ENCODE measurements at places on chromosomes 13 and 19.
A peak's percentile ranks its signal among the peaks of the same experiment; 100 is the strongest.

DNA sequence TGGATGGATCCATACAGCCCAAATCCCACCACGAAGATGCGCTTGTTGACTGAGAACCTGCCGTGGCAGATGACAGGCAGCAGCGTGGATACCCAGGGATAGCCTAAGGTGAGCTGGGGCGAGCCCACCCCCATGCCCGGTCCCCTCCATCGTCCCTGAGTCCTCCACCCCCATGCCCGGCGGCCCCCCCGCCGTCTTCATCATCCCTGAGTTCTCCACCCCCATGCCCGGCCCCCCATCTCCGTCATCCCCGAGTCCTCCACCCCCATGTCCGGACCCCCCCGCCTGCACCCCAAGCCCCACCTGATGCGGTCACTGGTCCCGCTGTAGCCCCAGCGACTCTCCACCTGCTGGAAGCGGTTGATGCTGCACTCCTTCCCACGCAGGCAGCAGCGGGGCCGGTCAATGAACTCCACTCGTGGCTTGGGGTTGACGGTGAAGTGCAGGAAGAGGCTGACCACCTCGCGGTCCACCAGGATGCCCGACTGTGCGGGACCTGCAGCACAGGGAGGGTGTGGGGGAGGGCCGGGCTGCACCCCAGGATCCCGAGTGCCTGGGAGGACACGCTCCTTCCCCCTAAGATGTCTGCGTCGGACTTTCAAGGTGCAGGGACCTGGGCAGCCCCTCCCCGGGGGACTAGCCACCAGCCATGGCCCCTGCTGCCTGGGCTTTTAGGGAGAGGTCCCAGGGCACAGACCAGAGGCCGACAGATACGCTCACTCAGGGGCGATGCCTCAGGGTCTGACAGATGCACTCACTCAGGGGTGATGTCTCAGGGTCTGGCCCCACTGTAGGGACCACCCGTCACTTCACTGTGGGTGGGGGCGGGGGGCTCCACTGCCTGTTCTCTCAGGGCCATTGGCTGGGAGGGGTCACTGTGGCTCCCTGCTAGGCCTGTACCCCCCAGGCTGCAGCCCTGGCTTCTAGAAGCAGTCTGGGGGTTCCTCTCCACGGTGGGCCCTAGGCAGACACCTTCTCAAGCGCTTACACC is 28.0 kb downstream of the BTBD2 start:
- no peak for DNase-seq
- no peak overlapping the region for H3K4me3 ChIP-seq
- H3K4me1 ChIP-seq, result no peaks in the 10 kb centered on the region
- H3K27ac ChIP-seq, result no peak overlapping the region

- peaks cover 3% of the 10 kb centered on the region for H3K27me3 ChIP-seq
- peaks cover 27% of the 10 kb centered on the region for H3K36me3 ChIP-seq
- peak; percentile 45 for DNase-seq
These were observed 857 bp downstream of the IER2 start for GRCh38 chr19:13150931-13151604.

DNA sequence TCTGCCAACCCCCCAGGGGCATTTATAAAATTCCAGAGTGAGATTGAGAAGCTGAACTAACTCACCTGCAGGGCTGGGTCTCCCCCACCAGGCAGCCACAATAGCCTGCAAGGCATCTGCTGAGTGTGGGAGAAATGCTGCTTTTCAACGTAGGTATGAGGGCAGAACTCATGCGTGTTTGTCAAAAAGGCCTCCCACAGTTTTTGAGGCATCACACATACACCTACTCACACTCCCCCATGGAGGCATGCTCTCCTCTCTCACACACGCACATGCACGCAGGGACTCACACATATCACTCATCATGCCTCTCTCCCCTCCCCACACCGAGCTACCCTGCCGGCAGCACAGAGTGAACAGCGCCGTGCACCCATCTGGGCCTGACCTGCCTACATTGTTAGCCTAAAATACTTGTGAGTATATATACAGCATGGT is 390.5 kb downstream of the FGF9 start:
- H3K4me3 ChIP-seq, result peak overlapping the region; percentile 77
- peak overlapping the region; percentile 89 for H3K27ac ChIP-seq
- H3K36me3 ChIP-seq, result peaks cover 14% of the 10 kb centered on the region
- peak; percentile 56 for DNase-seq

GRCh38 chr13:24254146-24254841 is 55.1 kb upstream of the C1QTNF9 start:
- H3K36me3 ChIP-seq, result peaks cover 57% of the 10 kb centered on the region
- peak; percentile 59 for DNase-seq
- peaks cover 87% of the 10 kb centered on the region for H3K4me1 ChIP-seq
- peak overlapping the region; percentile 95 for H3K27ac ChIP-seq

DNA sequence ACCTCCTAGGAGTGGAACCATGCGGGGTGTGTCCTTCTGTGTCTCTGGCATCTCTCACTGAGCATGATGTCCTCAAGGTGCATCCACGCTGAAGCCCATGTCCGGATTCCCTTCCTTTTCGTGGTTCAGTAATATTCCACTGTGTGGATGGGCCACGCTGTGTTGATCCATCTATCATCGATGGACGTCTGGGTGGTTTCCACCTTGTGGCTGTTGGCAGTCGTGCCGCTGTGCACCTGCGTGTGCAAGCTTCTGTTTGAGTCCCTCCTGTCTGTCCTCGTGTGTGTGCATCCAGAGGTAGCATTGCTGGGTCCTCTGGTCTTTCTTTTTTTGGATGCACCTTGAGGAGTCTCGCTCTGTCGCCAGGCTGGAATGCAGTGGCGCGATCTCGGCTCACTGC is 11.2 kb upstream of the GNA15 start:
- H3K27ac ChIP-seq, result no peak overlapping the region
- peaks cover 5% of the 10 kb centered on the region for H3K27me3 ChIP-seq
- peaks cover 7% of the 10 kb centered on the region for H3K4me1 ChIP-seq
- no peaks in the 10 kb centered on the region for H3K36me3 ChIP-seq
- H3K4me3 ChIP-seq, result no peak overlapping the region

- peaks cover 35% of the 10 kb centered on the region for H3K36me3 ChIP-seq
- no peaks in the 10 kb centered on the region for H3K27me3 ChIP-seq
- peaks cover 29% of the 10 kb centered on the region for H3K4me1 ChIP-seq
- no peak overlapping the region for H3K27ac ChIP-seq
- no peak overlapping the region for H3K4me3 ChIP-seq
These were observed 38.5 kb downstream of the NAXD start for GRCh38 chr13:110653851-110654250.

- DNase-seq, result no peak
- peaks cover 38% of the 10 kb centered on the region for H3K4me1 ChIP-seq
- H3K4me3 ChIP-seq, result peak overlapping the region; percentile 91
- peaks cover 3% of the 10 kb centered on the region for H3K27me3 ChIP-seq
These were observed 1.4 kb downstream of the RAP2A start for GRCh38 chr13:97435323-97435722.

DNA sequence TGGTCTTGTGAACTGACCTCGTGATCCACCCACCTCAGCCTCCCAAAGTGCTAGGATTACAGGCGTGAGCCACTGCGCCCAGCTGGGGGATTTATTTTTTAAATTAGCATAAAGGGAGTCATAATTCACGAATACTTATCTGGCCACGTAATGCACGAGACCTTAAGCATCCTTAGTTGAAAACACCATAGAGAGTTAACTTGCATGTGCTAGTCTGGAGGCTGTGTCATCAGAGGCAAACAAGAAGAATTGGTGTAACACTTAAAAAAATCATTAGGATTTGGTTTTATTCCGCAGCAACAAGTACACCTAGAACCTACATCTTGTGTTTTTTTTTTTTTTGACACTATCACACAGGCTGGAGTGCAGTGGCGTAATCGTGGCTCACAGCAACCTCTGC is 19.1 kb downstream of the KLF5 start:
- peaks cover 2% of the 10 kb centered on the region for H3K4me1 ChIP-seq
- H3K4me3 ChIP-seq, result no peak overlapping the region
- no peak overlapping the region for H3K27ac ChIP-seq
- no peaks in the 10 kb centered on the region for H3K36me3 ChIP-seq

DNA sequence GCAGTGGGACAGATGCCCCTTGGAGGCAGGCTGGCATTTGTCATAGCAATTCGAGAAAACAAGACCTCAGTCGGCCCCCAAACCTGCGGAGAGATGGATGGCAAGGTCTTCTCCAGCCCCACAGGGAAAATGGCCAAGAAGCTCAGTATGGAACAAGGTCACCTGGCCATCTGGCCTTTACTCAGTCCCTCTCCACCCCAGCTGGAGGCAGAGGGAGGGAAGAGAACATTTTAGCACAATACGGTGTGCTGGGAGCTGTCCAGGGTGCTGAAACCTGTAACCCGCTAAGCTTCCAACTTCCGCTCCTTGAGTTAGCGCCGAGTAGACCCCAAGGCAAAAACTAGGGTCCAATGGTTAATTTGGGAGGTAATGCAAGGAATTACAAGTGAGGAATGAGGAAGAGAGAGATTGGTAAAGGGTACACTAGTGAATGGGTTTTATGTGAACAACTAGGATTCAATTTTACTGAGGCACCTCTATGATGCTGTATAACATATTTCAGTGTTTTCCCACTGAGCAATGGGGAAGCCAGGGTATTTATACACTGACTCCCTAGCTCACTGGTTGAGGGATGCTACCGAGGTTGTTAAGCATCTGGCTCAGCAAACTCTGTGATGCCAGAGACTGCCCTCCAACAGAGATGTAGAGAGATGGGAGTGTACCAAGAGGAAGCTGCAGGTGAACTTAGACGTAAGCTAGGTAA is 64.3 kb downstream of the CACNA1A start:
- no peak overlapping the region for H3K4me3 ChIP-seq
- no peaks in the 10 kb centered on the region for H3K4me1 ChIP-seq
- no peaks in the 10 kb centered on the region for H3K36me3 ChIP-seq
- H3K27me3 ChIP-seq, result peaks cover 6% of the 10 kb centered on the region

DNA sequence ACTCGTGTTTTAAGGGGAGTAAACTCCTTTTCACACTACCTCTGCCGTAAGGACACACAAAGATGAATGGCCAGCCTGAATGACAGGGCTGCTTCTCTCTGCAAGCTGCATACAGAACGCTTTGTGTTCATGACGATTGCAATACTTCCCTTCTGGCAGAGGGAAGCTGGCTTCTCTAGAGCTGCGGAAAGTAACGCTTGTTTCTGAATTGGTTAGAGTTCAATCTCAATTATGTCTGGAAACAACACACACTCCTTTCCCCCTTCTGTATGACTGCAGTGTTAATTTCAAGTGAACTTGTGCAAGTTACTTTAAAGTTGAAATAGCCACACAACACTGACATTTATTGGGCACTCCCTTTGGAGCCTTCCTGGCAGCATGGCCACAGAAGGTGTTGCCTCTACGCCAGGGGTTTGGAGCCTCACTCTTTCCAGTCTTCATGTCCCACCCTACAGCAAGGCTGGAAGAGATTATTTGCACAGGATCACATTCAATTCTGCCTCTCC is 242.6 kb downstream of the NDFIP2 start:
- H3K36me3 ChIP-seq, result no peaks in the 10 kb centered on the region
- H3K27ac ChIP-seq, result no peak overlapping the region
- no peaks in the 10 kb centered on the region for H3K4me1 ChIP-seq
- no peak for DNase-seq
- H3K27me3 ChIP-seq, result no peaks in the 10 kb centered on the region

DNA sequence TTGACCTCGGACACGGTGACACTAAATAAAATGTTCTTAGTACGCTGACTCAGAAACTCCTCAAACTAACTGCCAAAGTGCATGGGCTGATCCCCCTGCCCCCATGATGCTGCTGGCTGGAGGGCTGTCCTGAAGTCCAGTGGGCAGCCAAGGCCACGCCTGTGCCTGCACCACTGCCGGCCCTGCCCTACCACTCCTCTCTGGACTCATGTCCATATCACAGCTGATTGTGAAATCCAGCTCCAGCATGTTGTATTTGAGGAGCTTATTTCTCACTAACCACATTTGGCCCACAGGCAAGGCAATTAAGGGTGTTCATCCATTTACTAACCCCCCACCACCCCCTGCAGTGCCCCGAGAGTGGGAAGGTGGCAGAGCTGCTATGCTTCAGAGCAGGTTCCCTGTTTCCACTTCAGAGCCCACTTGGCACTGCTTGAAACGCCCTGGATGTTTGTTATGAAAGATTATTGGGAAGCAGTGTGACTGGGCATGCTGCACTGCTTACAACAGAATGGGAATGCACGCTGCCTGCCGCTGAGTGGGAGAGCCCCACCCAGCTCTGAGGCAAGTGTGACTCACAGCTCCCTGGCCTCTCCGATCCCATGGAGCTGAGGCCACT is 114.0 kb downstream of the UQCRFS1 start:
- H3K27me3 ChIP-seq, result no peaks in the 10 kb centered on the region
- H3K27ac ChIP-seq, result no peak overlapping the region
- no peaks in the 10 kb centered on the region for H3K4me1 ChIP-seq
- H3K4me3 ChIP-seq, result no peak overlapping the region
- no peak for DNase-seq

DNA sequence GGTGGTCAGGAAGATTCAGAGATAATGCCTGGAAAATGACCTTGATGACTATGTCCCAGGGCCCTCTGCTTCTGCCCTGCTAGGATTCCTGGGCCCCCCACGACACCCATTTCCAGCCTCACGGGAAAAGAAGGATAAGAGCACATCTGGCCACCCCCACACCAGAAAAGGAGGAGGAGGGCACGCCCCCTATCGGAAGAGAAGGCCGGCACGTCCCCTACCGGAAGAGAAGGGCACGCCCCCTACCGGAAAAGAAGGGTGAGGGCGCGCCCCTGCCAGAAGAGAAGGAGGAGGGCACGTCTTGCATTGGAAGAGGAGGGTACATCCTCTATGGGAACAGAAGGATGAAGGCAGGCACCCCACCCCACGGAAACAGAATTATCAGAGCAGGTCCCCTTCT is 84.3 kb downstream of the IER2 start:
- peak overlapping the region; percentile 45 for H3K4me3 ChIP-seq
- H3K27ac ChIP-seq, result peak overlapping the region; percentile 67
- peaks cover 14% of the 10 kb centered on the region for H3K4me1 ChIP-seq
- peaks cover 2% of the 10 kb centered on the region for H3K36me3 ChIP-seq
- DNase-seq, result peak; percentile 73

- DNase-seq, result no peak
- peaks cover 5% of the 10 kb centered on the region for H3K27me3 ChIP-seq
- no peak overlapping the region for H3K4me3 ChIP-seq
- H3K36me3 ChIP-seq, result no peaks in the 10 kb centered on the region
- H3K27ac ChIP-seq, result no peak overlapping the region
These were observed 3.9 kb upstream of the CELF5 start for GRCh38 chr19:3220576-3220975.

DNA sequence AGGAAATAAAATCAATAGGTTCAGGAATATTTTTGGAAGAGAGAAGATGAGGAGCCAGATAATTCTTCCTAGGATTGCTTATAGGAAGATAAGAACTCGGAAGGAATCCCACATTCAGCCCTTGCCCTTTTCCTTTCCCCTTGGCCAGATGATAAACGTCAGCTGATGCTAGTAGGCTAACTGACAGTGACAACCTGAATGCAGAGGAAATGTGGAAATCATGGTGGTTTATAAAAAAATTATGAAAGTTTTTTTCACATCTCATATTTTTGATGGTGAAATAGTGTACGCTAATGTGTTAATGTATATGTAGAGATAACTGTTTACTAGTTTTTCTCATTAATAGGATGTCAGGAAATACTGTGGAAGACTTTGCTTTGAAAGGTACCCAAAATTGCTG is 56.9 kb downstream of the EDNRB start:
- H3K36me3 ChIP-seq, result no peaks in the 10 kb centered on the region
- H3K4me1 ChIP-seq, result no peaks in the 10 kb centered on the region
- DNase-seq, result no peak
- H3K27me3 ChIP-seq, result peaks cover 5% of the 10 kb centered on the region

GRCh38 chr19:50315773-50316448 is 13.3 kb downstream of the KCNC3 start:
- peaks cover 53% of the 10 kb centered on the region for H3K27me3 ChIP-seq
- H3K4me1 ChIP-seq, result peaks cover 13% of the 10 kb centered on the region
- H3K4me3 ChIP-seq, result peak overlapping the region; percentile 6
- no peaks in the 10 kb centered on the region for H3K36me3 ChIP-seq

GRCh38 chr19:33750587-33751435 is 45.9 kb upstream of the KCTD15 start:
- no peaks in the 10 kb centered on the region for H3K27me3 ChIP-seq
- no peaks in the 10 kb centered on the region for H3K4me1 ChIP-seq
- H3K4me3 ChIP-seq, result no peak overlapping the region
- H3K27ac ChIP-seq, result no peak overlapping the region

Data from activated naive CD8-positive, alpha-beta T cell treated with anti-CD3 and anti-CD28 coated beads, Interleukin-2, amount 50 U/mL, for 24 hours (primary cell).